ENCODE measurements at places on chromosomes 7 and 10.

DNA sequence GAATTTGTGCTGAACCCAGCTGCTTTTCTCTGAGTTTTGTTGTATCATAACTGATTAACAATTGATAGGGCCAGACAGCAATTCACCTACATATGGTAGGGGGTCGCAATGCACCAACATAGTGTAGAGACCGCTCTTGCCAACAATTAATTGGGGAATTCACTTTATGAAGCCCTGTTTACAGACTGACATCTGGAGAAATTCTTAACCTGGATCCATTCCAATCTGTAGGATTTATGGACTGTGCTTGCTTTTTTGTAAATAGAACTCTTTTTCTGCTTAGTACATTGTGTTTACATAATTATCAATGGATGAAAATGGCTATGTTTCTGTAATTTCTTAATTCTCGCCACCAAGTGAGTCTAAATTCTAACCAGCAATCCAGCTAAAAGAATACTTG is 311.7 kb upstream of the BMPER start:
- DNase-seq, result no peak

- DNase-seq, result no peak
Observed at GRCh38 chr10:33773253-33773573, 438.7 kb upstream of the NRP1 start.

DNA sequence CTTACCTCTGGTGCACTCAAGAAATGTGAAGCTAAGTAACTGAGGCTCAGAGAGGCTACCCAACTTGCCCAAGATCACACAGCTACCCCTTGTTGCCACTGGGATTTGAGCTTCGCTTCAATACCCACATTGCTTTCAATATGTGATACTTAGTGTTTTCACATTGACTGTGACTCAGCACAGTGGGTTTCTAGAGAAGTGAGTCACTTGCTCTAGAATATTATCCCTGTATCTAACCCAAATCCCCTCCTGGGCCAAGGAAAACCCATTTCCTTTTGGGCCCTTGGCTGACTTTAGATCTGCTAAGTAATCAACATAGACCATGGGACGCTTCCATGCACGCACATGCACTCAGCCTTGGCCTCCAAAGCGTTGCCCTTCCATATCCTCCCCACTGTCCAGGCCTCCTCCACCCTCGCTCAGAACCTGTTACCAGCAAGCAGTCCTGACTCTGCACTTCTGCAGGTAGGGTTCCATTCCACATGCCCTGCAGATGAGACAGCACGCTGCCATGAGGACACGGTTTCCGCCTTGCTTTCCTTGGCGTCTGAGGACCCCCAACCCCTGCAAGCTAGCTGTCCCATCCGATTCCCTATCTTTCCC is 87.7 kb upstream of the CHST15 start:
- DNase-seq, result no peak

DNA sequence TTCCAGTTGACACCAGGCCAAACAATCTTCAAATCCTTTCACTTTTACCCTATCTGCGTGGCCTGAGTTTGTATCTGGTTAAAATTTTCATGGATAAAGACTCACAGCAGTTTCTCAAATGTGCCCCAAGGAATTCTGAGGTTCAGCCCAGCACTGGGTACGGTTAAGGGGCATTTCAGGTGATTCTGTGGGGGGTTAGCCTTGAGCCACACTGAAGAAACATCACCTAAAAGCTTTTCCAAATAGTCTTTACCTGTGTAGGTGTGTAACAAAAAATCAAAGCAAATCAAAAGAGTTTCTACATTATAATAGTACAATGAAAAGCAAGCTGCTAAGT is 83.8 kb upstream of the DNAJC1 start:
- DNase-seq, result no peak

DNA sequence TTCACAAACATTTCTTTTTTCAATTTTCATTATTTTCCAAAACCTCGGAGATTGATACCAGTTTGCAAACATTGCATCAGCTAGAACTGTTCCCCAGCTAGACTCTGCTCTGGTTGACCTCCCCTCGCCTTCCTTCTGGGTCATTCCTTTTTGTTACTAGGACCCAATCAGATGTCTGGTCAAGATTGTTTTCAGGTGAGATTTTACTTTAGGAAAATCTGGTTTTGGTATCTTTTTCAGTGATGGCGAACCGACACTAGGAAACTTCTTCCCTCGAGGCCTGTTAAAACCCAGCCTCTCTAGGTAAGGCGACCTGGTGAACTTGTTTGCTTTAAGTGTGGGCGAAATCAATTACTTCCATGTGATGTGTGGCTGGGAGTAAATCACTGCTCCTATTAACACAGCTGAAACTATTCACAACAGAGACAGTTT is 8.4 kb downstream of the PROSER2 start:
- DNase-seq, result no peak

- DNase-seq, result no peak
Observed at GRCh38 chr10:96687317-96688012, 32.8 kb downstream of the PIK3AP1 start.

- DNase-seq, result no peak
Observed at GRCh38 chr10:133050371-133050770, 37.4 kb upstream of the ADGRA1 start.

DNA sequence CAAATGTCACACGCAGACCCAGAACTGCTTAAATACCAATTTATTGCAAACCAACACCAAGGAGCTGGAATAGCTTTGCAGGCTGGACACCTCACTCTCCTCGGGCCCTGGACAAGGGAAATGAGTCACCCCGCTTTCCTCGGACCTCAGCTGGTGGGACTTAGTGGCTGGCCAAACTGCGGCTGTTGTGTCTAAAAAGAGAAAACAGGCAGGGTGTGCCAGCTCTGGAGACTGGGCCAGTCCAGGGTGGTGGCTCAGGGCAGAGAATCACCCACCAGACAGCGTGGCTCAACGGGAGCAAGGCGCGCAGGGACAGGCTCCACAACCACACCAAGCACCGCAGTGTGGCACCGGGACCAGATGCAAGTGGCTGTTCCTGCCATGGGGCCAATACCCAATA is 58.2 kb upstream of the CAMK2B start:
- DNase-seq, result no peak

DNA sequence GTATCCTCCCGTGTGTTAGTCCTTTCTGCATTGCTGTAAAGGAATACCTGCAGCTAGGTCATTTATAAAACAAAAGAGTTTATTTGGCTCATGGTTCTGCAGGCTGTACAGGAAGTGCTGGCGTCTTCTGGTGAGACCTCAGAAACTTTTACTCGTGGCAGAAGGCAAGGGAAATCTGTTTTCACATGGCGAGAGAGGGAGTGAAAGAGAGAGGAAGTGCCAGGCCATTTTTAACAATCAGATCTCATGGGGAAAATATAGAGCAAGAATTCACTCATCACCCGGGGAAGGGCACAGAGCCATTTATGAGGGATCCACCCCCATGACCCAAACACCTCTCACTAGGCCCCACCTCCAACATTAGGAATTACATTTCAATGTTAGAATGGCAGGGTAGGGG is 952.2 kb downstream of the CNTNAP2 start:
- no peak for DNase-seq

GRCh38 chr10:7279303-7279702 is 131.5 kb downstream of the SFMBT2 start:
- no peak for DNase-seq

DNA sequence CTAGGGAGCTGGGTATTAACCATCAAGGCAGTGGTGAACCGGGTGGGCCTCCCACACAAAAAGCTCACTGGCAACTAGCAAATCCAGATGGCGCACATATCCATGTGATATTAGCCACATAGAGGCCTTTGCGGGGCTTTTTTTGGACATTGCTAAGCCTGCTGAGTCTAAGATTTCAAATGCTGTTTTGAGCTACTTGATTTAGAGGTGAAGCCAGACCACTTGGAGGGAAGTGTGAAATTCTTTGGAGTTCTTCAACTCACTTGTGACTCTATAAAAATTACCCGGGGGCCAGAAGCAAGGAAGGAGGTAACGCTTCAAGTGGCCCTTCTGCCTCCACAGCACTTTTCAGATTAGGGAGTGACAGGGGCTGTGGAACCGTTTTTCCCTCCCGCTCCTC is 619.8 kb upstream of the GALNT17 start:
- DNase-seq, result no peak

DNA sequence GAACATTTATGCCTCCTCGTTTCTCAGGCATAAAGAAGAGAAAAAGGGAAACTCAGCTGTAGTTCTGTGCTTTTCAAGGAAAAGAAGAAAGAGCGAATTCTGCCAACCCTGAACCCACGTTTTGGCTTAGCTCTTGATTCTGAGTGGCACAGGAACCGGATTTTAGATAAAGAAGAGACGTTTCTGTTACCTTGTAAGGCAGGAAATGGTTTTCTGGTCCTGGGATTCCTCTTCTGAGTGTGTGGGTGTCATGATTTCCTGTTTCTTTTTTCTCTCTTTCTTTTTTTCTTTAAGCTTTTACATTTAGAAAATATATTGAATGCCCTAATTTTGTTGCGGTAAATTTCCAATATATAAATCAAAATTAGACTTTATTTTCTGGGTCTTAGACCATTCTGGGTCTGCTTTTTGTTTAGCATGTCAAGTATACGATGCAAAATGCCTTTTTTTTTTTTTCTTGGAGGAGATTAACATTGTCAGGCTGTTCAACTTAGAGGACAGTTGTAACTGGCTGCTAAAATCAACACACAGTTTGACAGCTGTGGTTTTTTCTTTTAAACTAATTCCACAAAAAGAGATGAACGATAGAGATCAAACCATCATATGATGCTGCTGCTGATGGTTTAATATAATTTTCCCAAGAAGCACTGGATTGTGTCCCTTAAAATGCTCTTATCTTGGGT is 190.8 kb downstream of the GATA3 start:
- no peak for DNase-seq

DNA sequence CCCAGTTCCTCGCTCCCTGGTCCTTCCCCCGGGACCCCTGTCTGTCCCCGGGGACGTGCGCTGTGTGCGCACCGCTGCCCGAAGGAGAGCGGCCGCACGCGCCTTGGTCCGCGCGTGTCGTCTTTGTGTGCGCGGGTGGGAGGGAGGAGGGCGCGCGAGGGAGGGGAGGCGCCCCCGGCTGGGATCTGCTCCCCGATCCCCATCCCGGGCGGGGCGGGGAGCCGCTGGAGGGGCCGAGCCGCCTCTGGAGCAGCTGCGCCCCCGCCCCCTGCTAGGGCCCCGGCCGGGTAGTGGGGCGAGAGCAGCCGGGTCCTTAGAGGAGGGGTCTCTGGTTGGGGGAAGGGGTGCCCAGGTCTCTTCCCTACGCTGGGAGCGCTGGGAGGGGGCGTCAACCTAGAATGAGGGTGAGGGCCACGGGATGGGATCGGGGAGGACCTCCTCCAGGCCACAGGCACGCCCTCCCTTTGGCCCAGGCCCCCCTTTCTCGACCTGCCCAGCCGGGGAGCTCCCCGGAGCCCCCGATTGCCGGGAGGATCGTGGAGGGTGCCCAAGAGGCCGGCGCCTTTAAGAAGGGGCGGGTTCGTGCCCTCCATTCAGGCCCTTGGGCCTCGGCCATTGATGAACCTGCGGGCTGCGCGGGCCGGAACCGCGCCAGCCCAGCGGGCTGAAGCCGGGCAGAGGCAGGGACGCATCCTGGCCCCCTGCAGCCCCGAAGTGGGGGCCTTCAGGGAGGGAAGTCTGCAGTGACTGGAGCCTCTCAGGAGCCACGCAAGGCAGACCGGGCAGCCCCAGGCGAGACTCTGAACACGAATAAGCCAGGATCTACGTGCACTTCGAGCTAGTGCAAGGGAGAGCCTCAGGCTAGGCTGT is 678 bp downstream of the SH2B2 start:
- no peak for DNase-seq

DNA sequence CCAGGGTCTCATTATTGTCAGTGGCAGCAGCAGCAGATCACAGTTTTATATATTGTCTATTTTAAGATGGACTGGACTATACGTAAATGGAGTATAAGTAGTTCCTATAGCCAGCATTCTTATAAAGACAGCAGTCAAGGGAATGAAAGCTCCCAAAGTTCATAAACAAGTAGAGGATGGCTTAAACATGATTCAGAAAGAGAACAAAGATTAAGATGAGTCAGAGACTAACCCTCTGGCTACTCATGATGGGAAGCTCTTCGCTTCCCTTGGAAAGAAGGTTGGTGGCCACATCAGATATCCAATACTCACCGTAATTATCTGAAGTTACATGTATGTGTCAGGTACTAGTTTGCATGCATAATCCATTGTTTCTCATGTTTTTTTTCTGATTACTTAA is 277.0 kb downstream of the INHBA start:
- DNase-seq, result no peak

DNA sequence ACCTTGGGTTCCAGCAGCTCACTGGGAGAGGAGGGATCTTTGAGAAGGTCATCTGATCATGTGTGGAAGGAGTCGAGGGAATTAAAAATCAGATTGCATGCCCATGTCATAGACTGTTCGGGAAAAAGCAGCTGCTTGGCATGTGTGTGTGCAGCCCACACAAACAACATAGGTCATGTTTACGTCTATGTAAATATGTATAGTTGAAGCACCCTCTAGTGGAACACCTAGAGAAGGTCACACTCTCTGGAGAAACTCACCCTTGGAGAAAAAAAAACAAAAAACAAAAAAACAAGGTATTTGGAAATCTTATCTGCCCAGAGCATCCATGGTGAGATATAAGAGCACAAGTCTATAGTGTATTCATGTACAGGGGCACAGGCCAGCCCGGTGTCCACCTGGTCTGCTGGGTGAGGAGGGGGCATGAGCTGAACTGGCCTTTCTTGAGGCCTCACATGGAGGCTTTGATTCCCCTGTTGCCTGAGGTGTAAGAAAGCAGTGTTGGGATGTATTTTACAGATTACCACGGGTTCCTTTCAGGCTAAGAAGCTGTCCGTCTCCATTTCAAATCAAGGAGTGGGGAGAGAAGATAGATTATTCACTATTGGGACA is 98.0 kb downstream of the NPY start:
- no peak for DNase-seq

GRCh38 chr7:67407392-67408071 is 410.9 kb downstream of the TYW1 start:
- no peak for DNase-seq

GRCh38 chr10:128007056-128007455 is 100.2 kb downstream of the PTPRE start:
- no peak for DNase-seq

GRCh38 chr7:114972567-114972966 is 50.7 kb downstream of the MDFIC start:
- no peak for DNase-seq

GRCh38 chr10:30057894-30058556 is 1.4 kb downstream of the JCAD start:
- no peak for DNase-seq

DNA sequence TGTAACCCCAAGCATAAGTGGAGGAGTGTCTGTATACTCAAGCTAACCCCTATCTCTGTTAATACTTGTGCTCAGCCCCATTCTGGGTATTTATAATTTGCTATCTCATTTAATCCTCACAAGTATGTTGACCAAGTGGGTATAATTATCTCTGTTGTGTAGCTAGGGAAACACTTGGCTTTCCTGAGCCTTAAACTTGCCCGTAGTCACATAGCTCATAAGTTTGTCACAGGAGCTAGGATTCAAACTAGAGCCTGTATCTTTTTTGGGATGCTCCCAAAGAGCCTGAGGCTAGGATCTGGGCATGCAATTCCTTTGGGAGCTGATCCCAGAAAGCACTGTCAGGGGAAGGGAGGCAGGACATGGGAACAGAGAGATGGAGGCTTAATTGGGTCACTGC is 377.4 kb downstream of the GALNT17 start:
- no peak for DNase-seq

Measured in NCI-H2081 treated with DMSO at 0.1 percent for 48 hours (cell line).